Common myeloid progenitor, CD34-positive (primary cell): ENCODE measurements at places on chromosomes 1 and 21.
A peak's percentile ranks its signal among the peaks of the same experiment; 100 is the strongest.

DNA sequence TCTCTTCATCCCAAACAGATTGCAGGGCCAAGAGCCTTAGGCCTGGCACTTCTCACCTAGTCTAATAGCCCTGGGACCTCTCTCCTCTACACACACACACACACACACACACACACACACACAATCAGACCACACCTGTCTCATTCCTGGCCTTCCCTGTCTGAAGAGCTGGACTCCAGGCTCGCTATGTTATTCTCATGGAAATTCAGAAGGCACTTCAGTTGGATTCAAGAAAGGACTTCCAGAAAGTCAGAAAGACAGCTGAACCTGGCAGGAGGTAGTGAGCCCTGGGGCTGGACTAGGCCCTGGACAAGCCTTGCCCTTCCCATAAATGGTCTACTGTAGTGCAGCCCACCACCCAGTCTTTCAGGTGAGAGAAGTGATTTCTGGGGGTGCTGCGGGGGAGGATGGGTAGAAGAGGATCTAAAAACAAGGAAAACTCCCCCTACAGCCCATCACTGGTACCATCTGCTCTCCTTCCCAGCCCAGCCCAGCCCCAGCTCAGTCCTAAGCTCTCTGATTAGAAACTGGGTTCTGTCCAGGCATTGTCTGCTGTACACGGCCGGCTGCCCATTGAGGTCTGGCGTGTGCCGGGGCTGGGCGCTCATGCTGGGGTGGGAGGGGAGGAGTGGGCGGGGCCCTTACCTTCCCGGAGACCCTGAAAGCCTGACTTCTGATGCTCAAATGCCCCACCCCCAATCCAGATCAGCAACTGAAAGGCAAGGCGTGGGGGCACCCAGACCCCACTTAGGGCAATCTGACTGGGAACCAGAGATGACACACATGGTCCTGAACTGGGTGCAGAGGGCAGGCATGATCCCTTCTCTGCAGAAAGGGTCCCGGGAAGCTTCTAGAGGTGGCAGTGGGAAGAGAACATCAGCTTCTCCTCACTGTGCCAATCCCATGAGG lies 2.5 kb downstream of the KIF21B start:
- DNase-seq = peak; percentile 48

DNA sequence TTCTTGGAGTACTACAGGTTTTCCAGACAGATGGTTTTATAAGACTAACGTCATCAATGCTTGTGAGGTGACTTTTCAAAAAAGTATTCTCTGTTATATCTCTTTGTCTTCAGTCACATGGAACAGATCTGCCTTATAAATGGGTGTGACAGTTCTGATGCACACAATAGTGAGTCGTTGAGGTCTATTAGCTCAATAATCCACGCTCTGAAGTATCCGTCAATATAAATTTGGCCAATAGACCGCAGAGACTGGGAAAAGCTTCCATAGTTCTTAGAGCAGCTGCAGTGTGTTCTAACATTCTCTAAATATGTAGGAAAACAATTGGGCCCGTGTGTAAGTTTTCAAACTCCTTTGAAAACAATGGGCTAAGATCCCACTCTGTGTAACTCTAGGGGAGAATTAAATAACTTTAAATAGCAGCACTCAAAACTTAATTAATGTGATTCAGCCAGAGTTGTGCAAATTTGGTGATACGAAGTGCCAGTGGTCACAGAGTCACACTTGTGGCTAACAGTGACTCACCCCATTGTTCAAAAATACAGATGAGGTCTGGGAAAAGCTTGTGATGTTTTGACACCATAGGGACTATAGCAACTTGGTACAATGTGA lies 316.0 kb downstream of the LMO4 start:
- DNase-seq = peak; percentile 5

GRCh38 chr1:234000557-234001041 lies 96.1 kb downstream of the SLC35F3 start:
- DNase-seq = no peak

GRCh38 chr1:42961312-42962091 lies 2.8 kb upstream of the SLC2A1 start:
- no peak for DNase-seq

GRCh38 chr1:222918801-222919477 lies 104.1 kb downstream of the DISP1 start:
- no peak for DNase-seq
